ENCODE measurements at places on chromosomes 3 and 15.

DNA sequence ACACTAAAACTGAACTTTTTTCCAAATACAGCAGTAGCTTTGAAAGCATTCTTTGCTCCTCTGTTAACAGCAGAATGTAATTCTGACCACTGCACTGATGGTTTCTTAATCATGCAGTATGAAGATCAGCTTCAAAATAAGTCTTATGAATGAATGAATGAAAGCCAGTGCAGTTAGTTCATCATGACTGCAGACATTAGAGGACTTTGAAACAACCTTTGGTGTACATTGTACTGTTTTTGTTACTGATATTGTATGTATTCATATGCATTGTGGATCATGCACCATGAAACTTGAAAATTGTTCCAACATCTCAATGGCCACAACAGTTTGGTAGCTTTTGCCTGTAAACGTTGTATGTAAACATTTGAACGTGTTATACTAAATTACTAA is 1.3 kb upstream of the TNIK start:
- no peak for DNase-seq

DNA sequence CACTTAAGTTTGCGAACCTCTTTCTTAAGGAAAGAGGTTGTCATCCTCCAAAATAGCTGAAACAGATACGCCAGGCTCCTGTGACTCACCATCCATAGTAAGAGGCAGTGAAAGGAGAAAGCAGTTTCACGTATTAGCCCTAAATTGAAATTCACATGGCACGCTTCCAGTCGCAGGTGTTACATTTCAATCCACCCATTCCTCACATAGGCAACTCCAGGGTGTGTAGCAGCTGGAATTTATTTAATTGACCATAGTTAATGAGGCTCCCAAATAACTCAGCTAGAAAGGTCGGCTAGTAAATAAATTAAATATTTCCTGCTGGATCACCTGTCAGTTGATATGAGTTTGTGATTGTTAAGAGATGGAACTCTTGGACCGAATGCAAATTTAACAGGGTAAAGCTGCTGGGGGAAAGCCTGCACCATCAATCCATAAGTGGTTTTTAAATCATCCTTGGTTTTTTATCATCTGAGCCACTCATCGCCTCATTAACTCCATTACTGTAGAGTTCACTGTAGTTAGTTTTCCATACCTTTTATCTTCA is 19.6 kb downstream of the NSUN3 start:
- no peak for DNase-seq

- peak; percentile 31 for DNase-seq
These were observed 753 bp downstream of the EPHB1 start for GRCh38 chr3:134795746-134796280.

- no peak for DNase-seq
These were observed 58.1 kb upstream of the EIF5A2 start for GRCh38 chr3:170966495-170966894.

DNA sequence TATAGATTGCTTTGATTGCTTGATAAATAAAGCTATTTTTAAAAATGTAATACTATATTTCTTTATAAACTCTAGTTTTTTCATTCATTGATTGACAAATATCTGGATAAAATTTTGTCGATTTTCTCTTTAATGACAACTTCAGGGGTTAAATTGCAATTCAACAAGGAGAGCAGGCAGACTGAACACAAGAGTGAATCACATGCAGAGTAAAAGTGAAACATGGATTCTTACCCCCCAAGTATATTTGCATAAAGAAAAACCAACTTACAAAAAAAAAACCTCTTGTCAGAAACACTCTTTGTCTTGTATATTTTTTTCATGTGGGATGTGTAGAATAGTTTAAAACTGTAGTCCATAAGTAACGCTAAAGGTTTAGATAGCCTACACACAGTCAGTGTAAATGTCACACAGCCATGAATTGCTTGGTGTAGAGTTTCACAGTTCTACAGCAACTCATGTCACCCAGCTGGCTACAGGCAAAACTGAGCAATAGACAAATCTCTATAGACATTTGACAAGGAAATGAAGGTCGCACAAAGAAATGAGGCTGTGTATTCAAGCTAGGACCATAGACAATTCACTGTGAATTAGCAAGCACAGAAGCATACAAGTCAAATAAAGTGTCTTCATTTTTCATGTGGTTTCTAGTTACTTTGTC is 141.6 kb downstream of the THRB start:
- DNase-seq = no peak

DNA sequence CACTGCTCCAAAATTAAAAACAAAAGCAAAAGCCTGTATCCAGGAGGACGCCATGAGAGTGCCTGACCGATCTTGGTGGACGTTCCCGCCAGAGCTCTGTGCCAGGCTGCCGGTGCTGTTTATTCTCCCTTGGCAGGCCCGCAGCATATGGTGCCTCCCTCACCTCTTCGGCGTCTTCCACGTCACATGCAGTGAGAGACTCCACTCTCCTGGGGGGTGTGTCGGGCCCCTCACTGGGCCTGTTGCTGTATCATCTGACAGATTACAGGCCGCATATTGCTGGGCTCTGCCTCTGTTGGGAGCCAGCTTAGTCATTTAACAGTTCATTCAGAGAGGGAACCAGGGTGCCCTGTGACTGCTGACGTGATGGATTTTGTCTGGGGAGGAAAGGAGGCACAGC is 86.4 kb upstream of the ARRDC4 start:
- DNase-seq = no peak

GRCh38 chr3:123660141-123660675 is 75.4 kb upstream of the HACD2 start:
- DNase-seq = no peak

- DNase-seq = no peak
These were observed 54.8 kb upstream of the ACTC1 start for GRCh38 chr15:34850121-34850520.

- DNase-seq = no peak
These were observed 118.4 kb upstream of the FLNB start for GRCh38 chr3:57889807-57890206.

- DNase-seq = no peak
These were observed 14.2 kb downstream of the RAB8B start for GRCh38 chr15:63203451-63204090.

- DNase-seq = no peak
These were observed 62.0 kb upstream of the ZBTB38 start for GRCh38 chr3:141306276-141306675.

DNA sequence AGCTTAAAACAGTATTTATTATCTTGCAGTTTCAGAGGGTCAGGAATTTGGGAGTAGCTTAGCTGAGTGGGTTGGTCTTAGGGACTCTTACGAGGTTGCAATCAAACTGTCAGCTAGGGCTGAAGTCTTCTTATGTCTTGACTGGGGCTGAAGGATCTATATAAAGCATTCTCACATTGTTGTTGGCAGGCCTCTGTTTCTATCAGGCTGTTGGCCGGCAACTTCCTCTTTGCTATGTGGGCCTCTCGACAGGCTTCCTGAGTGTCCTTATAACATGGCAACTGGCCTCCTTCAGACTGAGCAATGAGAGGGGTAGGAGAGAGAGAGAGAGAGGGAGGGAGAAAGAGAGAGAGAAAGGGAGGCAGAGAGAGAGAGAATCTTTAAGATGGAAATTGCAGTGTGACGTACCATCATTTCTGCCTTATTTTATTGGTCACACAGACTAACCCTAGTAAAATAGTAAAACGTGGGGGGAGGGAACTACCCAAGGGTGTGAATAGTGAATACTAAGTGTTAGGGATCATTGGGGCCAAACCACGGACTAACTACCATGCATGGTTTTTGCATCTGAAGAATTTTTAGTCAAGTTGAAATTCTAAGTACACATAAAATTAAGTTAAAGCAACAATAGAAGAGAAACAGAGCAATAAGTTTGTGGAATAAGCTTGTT is 16.1 kb downstream of the FGF7 start:
- no peak for DNase-seq

GRCh38 chr3:169613053-169613803 is 50.3 kb downstream of the MECOM start:
- no peak for DNase-seq

DNA sequence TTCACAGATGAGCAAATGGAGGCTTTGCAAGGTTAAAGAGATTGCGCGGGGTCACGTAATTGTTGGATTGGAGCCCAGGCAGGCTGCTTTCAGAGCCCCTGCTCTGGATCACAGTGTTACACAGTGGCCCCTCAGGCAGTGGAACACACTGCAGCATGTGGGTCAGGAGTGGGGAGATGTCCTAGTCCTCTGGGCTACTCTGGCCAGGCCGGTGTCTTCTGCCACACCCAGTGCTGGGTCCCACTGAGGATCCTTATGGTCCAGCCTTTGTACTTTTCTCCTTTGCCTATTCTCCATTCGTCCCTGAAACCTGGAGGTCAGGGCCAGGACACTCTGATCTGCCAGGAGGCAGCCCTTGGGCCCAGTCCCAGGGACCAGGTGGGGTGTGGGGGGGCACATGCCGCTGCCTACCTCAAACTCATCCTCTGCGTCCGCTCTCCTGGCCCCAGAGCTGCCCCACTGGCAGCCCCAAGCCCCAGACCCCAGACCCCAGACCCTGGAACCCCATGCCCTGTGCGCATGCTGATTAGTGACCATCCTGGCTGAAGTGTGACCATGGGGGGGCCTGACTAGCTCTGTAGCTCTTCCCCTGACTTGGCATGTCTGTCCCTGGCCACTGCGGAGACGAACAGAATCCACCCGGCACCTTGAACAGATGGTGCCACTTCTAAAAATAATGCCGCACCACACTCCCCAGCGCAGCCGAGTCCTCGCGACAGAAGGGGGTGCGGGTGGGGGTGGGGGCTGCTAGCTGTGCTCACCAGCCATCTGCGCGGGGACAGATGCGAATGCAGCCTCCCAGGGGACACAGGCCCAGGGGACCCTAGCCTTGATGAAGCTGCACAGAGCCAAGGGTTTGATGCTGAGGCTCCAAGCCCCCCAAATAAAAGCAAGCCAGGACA is 41.6 kb downstream of the ATP2B2 start:
- no peak for DNase-seq

GRCh38 chr3:124413393-124413792 is 316.9 kb upstream of the UMPS start:
- no peak for DNase-seq

GRCh38 chr3:25053360-25053759 is 374.7 kb upstream of the RARB start:
- DNase-seq = no peak
